ENCODE measurements at places on chromosomes 11 and 22.

- no peak for DNase-seq
Observed at GRCh38 chr11:60889869-60890311, 16.5 kb downstream of the PRPF19 start.

DNA sequence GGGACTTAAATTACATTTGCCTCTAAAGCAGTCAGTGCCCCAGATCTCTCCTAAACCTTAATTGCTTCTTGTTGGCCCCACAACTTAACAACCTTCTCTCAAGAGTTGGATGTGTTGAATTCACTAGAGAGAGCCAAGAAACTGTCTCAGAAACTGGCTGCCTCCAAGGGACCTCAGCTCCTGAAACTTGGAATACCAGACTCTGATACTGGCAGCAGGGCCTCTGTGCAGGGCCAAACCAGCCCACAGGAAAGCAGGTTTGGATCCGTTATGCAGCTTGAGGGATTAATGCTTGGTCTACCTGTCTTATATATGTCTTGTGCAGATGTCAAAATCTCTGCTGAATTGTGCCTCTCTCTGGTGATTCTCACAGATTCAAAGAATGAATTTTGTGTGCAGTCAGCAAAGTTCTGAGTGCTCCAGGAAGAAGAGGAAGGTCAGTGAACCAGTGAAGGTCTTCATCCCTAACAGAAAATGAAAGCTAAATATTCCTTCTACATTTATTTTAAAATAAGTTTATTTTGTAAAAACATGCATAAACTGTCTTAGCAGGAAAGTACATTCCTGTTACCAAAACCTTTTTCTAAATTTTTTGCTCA is 70.8 kb downstream of the LIF start:
- no peak for DNase-seq

DNA sequence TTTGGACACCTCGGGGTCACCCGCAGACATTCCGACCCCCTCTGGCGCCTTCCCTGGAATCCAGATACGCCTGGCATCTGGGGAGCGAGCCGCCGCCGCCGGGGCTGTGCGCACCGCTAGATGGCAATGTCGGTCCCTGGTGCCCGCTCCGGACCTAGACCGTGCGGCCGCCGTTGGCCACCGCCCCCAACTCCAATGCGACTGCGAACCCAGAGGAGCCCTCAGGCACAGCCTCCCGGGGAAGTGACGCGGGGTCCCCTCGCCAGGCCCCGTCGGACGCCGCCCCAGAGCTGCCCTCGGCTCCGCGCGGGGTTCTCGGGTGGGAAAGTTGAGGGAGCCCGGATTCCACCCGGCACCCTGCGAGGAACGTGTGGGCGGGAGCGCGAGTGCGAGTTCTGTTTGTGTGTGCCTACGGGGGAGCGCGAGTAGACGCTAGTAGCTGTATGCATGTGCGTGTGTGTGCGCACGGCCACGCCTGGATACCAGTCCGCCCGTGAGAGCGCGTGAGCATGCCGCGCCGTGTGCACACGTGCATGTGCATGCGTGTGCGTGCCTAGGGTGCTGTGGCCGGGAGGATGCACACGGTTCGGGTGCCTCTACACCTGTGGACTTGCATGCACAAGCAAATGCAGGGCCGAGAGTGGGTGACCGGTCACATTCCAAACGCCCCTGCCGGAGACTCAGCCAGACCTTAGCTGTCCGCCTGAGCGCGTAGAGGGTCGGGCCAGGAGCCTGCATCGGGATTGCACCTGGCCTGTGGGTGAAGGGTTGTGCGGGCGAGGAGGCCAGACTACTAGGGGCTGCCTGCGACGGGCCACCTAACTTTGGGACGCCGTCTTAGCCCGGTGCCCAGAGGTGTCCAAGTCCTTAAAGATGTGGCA is 1.9 kb downstream of the CHRM4 start:
- DNase-seq = peak; percentile 50

DNA sequence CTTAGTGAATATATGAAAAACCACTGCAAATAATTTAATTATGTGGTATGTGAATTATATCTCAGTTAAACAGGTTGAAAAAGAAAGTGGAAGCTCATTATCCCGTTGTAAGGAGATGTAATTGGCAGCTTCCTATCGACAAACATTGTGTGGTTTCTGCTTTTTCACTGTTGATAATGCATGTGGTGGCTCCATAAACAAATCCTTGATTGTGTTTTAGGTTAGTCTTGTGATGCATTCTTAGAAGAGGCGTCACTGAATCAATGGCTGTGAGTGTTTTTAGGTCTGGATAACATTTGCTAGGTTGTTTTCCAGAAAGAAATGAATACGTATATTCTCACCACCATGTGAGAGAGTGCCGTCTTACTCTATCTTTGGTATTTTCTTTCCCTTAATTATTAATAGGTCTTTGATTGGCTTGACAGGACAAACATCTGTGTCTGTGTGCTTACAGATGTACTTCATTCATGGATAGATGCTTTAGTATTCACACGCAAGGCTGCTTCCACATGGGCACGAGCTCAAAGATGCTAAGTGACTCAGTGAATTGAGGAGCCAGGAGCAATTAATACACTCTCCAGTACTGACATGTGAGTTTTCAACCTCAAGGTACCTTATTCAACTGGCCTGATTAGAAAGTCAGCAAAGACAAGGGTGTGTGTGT is 166.7 kb downstream of the TBC1D22A start:
- no peak for DNase-seq

DNA sequence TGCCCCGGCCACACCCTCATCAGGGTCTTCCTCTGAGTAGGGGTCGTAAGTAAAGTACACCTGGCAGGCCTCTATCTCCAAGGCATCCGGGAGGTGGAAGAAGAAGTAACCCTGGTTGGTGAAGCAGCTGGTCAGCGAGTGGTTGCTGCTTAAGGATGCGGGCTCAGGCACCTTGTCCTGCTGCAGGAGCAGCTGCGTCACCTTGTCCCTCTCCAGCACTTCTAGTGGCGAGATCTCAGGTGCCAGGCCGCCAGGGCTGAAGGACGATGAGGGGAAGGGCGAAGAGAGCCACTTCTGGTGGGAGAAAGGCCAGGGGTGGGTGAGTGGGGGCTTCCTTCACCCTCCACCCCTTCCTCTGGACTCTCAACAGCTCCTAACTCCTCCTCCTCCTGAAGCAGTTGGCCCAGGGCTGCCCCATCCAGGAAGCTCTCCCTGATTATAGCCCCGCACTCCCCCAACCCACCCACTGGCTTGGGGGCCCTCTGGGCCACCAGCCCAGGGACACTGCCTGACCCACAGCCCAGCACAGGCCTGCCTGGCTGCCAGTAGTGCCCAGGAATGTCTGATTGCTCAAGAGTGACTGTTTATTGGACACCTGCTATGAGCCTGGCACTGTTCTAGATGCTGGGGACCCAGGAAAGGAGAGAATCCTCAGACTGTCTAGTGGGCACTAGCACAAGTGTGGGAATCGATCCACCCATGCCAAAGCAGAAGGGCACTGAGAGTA is 19.2 kb upstream of the TMPRSS6 start:
- no peak for DNase-seq

DNA sequence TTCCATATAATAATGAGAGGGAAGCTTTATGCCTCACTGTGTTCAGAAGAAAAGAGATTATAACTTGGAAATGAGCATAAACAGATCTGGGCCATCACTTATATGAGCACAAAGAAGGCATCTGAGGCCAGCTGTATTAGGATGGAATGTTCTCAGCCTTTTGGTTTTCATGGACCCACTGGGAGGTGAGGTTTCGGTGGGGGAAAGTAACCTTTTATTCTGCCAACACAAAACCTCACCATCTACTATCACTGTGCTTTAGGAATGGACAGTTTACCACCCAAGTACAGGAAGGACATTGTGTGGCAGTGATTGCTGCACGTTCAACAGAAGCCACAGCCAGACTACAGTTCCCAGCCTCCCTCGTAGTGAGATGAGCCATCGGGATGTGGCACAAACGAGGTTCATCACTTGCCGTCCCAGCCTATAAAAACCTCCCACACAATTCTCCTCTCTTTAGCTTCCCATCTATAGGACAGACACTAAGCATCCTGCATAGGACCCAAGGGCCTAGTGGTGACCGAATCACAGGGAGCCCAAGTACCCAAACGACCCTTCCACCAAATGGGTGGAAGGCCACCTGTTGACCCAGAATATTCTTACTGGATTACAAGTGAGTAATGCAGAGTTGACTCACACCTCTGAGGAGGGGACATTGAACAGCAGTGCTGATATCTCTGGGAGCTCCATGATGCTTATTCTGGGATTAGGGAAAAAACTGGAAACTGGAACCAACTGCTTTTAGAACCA is 121.5 kb upstream of the RAG2 start:
- DNase-seq = peak; percentile 2

DNA sequence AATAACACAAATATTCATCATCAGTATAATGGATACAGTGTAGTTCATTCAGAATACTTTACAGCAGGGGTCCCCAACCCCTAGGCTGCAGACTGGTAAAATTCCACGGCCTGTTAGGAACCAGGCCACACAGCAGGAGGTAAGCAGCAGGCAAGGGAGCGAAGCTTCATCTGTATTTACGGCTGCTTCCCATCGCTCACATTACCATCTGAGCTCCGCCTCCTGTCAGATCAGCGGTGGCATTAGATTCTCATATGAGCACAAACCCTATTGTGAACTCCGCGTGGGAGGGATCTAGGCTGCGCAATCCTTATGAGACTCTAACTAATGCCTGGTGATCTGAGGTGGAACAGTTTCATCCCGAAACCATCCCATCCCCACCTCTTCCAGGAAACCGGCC is 125.1 kb downstream of the SERGEF start:
- no peak for DNase-seq

DNA sequence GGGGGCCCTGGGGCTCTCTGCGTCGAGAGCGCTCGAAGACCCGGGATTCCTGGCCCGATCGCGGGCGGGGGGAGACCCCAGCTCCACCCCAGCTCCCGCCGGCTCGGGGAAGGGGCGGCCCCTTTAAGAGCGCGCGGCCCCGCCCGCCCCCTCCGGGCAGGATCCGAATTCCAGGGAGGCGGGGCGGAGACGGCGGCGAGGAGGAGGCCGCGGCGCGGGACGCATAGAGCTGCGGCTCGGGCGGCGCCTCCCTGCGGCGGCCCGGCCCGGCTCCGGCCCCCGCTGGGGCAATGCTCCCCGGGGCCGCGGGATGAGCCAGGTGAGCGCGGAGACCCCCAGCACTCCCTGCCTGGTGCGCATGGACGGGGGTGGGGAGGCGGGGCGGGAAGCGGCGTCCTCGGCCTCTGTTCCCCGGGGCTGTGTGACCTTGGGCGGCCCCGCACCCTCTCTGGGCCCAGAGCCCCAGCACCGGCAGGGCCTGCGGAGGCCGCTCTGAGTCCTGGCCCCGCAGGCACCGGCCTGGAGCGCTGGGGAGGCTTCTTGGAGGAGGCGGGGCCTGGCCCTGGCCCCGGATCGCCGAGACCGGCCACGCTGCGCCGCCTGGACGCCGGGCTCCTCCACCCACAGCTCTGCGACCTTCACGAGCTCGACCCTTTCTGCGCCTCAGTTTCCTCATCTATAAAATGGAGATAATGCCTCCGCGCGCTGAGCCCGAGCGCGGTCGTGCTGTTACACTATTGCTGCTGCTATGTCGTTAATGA is 565 bp downstream of the GAS2L1 start:
- peak; percentile 56 for DNase-seq

GRCh38 chr11:1226986-1227550 is 4.2 kb downstream of the MUC5B start:
- no peak for DNase-seq

DNA sequence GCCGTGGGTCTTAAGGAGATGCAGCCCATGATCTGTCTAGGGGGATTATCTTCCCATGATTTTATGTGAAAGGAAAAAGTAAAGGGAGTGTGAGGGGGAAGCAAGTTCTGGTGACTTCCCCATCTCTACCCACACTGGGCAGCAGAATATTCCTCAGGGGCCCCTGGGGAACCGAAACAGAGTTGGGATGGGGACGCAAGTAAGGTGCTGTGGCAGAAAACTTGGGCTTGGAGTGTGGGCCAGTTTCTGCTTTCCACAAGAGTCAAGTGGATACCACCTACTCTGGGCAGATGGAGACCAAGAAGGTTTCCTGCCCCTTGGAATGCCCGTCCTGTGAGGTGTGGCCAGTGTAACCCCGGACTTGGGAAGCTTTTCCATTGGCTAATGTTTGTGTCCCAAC is 64.4 kb downstream of the SGSM3 start:
- no peak for DNase-seq

Measured in fibroblast of mammary gland (primary cell).